ENCODE measurements at places on chromosomes 4 and X.

GRCh38 chr4:42397635-42398170 is 415 bp downstream of the SHISA3 start:
- DNase-seq: no peak

- DNase-seq: no peak
These were observed 237.0 kb downstream of the IDS start for GRCh38 chrX:149267878-149268813.

DNA sequence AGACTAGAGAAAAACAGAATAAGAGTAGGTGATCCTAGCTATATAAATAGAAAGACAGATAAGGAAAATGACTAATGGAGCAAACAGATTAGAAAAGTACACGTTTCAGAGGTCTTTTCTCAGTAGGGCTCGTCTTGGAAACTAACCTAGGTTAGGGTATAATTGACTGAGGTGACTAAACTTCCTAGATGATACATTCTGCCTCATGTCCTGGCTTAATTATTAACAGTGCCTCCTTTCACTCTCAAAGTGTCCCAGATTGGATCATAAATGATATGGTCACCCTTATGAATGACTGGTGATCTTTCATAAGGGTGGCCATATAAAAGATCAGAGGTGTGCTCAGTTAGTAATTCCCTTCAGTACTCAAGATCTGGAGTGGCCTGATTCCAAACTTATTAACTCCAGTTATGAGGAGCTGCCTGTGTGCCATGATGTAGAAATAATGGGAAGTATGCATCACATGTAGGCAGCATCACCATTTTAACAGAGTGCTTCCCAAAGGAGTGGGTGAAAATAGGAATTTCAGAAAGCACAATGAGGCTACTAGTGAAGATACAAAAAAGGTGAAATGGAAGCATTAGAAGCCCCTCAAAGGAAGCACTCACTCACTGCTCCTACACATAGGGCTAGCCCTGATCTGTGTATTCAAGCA is 14.7 kb upstream of the GRIA3 start:
- DNase-seq: no peak

- no peak for DNase-seq
These were observed 120.3 kb downstream of the ARHGAP24 start for GRCh38 chr4:85595098-85595775.

DNA sequence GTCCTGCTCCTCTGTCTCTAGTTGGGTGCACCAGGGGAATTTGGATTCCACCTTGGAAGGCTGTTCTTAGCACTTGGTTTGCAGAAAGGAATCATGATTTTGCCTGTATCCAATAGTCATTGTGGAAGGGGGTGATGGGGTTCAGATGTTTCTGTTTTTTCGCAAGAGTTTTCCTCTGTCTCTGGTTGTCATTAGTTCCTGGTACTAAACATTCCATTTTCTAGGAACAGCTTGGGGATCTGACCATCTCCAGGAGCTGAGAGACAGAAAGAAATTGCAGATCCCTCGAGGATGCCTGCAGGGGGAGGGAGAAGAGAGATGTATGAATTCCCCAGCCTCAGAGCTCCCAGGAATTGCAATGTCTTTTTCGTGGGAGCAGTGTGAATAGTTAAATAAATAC is 70.9 kb downstream of the CYTL1 start:
- no peak for DNase-seq

- no peak for DNase-seq
These were observed 41.1 kb upstream of the PPARGC1A start for GRCh38 chr4:23930750-23931488.

- DNase-seq: no peak
These were observed 5.0 kb upstream of the TSPAN5 start for GRCh38 chr4:98663226-98664006.

- no peak for DNase-seq
These were observed 16.0 kb upstream of the PRRG1 start for GRCh38 chrX:37332987-37333658.

DNA sequence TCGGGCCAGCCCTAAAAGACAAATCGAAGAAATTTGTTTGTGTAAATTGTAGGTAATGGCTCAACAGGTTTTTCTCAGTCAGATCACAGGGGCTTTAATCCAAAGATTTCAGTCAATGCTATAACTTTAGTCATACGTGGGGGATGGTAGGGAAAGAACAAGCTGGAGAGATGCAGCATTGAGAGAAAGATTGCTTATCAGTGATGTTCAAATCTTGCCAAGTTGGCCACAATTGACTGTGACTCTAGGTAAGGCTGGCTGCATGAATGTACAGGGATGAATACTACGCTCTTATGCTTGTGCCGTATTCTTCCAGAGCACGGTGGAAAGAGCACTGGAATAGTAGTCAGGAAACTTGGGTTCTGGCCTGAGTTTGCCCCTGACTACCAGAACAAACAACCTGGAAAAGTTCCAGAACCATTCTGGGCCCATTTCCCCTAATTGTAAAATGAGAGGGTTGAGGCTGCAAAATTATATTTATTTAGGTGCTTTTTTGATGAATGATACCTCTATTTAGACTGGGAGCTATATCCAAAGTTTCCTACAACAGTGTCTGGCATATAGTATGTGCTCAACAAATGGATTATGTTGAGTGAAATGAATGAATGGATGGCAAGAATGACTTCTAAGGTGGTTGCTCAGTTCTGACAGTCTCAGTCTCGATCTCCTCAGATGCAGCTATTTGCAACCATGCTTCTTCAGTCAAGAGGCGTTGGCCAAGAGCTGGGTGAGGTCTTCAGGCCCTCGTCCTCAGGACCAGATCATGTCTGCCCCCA is 44.4 kb downstream of the TSC22D3 start:
- no peak for DNase-seq

DNA sequence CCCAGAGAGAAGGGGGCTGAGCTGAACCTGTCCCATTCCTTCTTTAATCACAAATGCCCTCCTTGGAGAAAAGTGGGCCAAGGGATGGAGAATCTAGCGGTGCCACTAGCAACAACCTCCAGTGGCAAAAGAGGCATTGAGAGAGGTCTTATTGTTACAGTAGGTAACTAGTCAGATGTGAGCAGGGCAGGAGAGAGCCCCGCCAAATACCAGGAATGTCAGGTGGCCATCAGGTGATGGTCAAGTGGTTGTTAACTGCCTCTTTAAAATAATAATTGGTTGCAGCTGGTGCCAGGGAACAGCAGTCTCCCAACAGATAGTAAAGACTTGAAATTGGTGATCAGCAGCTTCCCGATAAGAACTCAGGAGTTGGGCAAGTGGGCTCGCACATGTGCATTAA is 116.1 kb downstream of the EVC2 start:
- DNase-seq: no peak

GRCh38 chrX:46796574-46797191 is 37.8 kb upstream of the SLC9A7 start:
- DNase-seq: no peak

GRCh38 chr4:153174821-153175567 is 29.2 kb upstream of the TRIM2 start:
- no peak for DNase-seq

All from cerebellar nuclear complex (tissue), 1 donor.